ENCODE measurements at places on chromosomes 16 and 17. TPM values are rescaled to one million over a fixed set of nuclear protein-coding genes. Genes with fewer than 3 reads are reported as not detected.

- no peak for DNase-seq
- H3K36me3 ChIP-seq = no peaks in the 10 kb centered on the region
- no peak overlapping the region for H3K27ac ChIP-seq
- no peaks in the 10 kb centered on the region for H3K27me3 ChIP-seq
- H3K4me1 ChIP-seq = no peaks in the 10 kb centered on the region
- H3K4me3 ChIP-seq = no peak overlapping the region
Measured at GRCh38 chr17:11506635-11507034, 91.6 kb upstream of the DNAH9 start.

DNA sequence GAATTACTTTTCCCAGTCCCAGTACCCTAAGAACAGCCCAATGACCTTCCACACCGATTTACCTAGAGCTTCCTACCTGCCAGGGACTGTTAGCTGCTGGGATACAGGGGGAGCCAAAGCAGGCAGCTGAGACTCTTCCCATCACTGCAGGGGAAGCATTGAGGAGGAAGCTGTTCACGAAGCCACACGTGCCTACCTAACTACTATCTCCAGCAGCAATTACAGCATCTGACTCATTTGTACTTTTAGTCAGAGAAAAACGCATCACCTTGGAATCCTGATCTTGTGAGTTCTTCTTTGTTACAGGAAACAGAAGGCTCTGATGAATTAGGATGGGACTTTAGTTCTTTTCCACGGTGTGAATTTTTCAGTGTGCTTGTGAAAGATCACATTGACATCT is 113.7 kb upstream of the DHX40 start:
- no peak overlapping the region for H3K27ac ChIP-seq
- no peaks in the 10 kb centered on the region for H3K36me3 ChIP-seq
- no peaks in the 10 kb centered on the region for H3K4me1 ChIP-seq
- no peak overlapping the region for H3K4me3 ChIP-seq
- peak; percentile 71 for DNase-seq

GRCh38 chr17:17738901-17739300 is 57.6 kb downstream of the RAI1 start:
- H3K4me3 ChIP-seq = no peak overlapping the region
- H3K27me3 ChIP-seq = no peaks in the 10 kb centered on the region
- H3K36me3 ChIP-seq = no peaks in the 10 kb centered on the region
- no peak for DNase-seq
- H3K4me1 ChIP-seq = peaks cover 40% of the 10 kb centered on the region

GRCh38 chr17:14261406-14261805 is 24.7 kb upstream of the CDRT15 start:
- no peaks in the 10 kb centered on the region for H3K36me3 ChIP-seq
- no peak for DNase-seq
- H3K4me3 ChIP-seq = no peak overlapping the region
- no peaks in the 10 kb centered on the region for H3K27me3 ChIP-seq
- no peaks in the 10 kb centered on the region for H3K4me1 ChIP-seq

DNA sequence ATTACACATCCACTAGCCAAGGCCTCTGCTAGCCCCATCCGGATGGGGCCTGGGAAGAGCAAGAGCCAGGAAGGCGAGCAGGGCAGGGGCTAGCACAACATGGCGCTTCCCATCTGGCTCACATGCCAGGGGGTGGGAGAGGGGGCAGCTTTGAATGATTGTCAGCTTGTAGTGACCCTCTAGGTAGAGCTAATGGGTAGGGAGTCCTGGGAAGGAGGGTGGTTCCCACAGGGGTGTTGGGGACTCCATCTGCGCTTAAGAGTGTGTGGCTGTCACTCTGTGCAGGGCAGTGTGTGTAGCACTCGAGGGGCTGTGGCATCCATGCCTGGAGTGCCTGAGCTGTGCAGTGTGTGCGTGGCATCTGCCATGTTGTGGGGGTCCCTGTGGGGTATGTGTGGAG is 24.5 kb downstream of the ARHGAP23 start:
- H3K27me3 ChIP-seq = no peaks in the 10 kb centered on the region
- peak overlapping the region; percentile 98 for H3K27ac ChIP-seq

The KCTD11 gene
- 11.9 TPM for polyA plus RNA-seq

GRCh38 chr17:26775219-26775822 is 518.6 kb upstream of the WSB1 start:
- H3K27ac ChIP-seq = no peak overlapping the region
- H3K4me1 ChIP-seq = no peaks in the 10 kb centered on the region
- no peaks in the 10 kb centered on the region for H3K27me3 ChIP-seq
- no peak for DNase-seq
- H3K4me3 ChIP-seq = no peak overlapping the region

DNA sequence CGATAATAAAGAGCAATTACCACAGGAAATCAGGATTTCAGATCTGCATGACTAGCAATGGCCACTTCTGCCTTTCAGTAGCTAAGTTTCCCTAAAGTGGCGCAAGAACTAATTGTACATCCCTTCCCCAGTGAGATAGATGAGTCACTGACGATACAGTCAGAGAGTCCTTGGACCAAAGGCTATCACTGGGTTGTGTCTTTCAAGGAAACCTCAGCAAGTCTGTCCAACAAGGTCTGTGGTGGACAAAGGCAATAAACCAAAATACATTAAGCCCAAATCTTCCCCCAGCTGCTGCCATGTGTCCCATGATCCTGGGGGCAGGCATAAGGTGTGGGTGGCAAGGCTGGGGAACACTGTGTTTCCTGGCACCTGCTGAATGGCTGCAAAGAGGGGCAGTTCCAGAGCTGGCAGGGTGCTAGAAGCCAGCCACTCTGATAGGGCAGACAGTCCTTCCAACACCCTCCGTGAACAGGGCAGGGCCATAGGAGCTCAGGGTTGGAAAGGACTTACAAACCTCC is 20.5 kb upstream of the MTMR4 start:
- H3K27me3 ChIP-seq = peaks cover 10% of the 10 kb centered on the region
- H3K4me1 ChIP-seq = peaks cover 10% of the 10 kb centered on the region
- DNase-seq = peak; percentile 57
- no peaks in the 10 kb centered on the region for H3K36me3 ChIP-seq

The GNAO1 gene
- polyA plus RNA-seq = 0.14 TPM

DNA sequence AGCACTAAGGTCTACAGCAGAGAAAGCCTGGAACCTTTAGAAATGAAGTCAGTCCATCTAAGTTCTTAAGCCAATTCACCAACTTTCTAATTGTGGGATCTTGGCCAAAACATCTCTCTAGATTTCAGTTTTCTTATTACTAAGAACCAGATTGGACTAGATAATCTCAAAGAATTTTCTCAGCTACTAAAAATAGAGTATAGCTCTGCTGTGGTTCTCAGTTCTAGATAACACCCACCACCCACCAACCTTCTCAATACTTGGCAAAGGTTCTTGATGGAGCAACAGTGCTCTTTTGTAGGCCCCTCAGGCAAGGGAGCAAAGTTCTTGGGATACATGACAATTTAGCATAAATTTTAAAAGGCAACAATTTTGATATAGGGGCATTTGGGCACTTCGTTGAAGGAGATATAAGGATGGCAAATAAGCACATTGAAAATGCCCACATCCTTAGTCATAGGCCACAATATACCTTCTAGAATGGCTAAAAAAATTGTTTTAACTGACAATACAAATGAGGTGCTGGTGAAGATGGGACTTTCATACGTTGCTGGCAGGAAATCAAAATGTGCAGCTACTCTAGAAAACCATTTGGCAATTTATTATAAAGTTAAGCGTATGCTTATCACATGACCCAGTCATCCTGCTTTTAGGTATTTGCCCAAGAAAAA is 74.4 kb upstream of the TMEM132E start:
- no peak overlapping the region for H3K27ac ChIP-seq
- H3K4me1 ChIP-seq = no peaks in the 10 kb centered on the region
- H3K27me3 ChIP-seq = no peaks in the 10 kb centered on the region
- H3K4me3 ChIP-seq = no peak overlapping the region
- no peaks in the 10 kb centered on the region for H3K36me3 ChIP-seq
- no peak for DNase-seq

The OR1E2 gene
- polyA plus RNA-seq = not detected

DNA sequence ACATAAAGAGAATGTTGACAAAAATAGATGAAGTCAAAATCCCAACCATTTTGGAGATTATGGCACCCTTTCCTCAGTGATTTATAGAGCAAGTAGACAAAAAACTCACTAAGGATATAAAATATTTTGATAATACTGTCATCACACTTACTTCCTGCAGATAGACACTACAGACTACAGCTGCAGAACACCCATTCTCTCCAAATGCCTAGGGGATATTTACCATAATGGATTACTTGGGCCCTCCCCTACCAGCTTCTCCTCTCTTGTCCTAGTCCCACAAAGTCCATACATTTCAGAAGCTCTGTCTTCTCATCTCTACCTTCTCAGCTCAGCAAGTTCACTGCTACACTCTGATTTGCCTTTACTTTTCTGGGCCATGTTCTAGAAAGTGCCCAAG is 37.2 kb upstream of the CCNF start:
- H3K27ac ChIP-seq = no peak overlapping the region
- no peak for DNase-seq
- H3K36me3 ChIP-seq = no peaks in the 10 kb centered on the region
- peaks cover 6% of the 10 kb centered on the region for H3K27me3 ChIP-seq

GRCh38 chr17:75854881-75855309 is 240 bp downstream of the WBP2 start:
- DNase-seq = no peak
- H3K4me1 ChIP-seq = peaks cover 9% of the 10 kb centered on the region
- peaks cover under 1% of the 10 kb centered on the region for H3K36me3 ChIP-seq
- peak overlapping the region; percentile 74 for H3K27ac ChIP-seq
- H3K27me3 ChIP-seq = no peaks in the 10 kb centered on the region

GRCh38 chr17:58337210-58337599 is 8.6 kb upstream of the TSPOAP1 start:
- no peaks in the 10 kb centered on the region for H3K36me3 ChIP-seq
- no peaks in the 10 kb centered on the region for H3K27me3 ChIP-seq
- no peak for DNase-seq
- H3K4me3 ChIP-seq = no peak overlapping the region
- peaks cover 33% of the 10 kb centered on the region for H3K4me1 ChIP-seq

The RHBDL3 gene
- polyA plus RNA-seq = 0.36 TPM

The PIMREG gene
- polyA plus RNA-seq = 6.5 TPM

DNA sequence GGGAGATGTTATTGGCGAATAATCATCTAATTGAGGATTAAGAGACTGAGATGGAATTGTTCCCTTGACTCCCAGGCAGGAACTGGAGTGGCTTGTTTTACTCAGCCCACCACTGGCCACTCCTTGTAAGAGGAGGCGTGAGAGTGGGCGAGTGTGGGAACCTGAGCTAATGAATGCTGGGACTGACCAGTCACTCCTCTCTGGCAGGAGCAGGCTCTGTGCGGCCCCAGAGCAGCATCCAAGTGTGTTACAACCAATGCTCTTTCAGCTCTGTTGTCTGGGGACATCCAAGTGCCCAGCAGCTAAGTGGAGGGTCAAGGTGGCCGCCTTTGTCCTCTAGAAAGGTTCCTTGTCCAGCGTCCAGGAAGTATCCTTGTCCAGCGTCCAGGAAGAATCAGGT is 739.9 kb downstream of the CDH8 start:
- no peaks in the 10 kb centered on the region for H3K36me3 ChIP-seq
- no peak for DNase-seq
- no peaks in the 10 kb centered on the region for H3K4me1 ChIP-seq

- no peaks in the 10 kb centered on the region for H3K36me3 ChIP-seq
- H3K27me3 ChIP-seq = no peaks in the 10 kb centered on the region
- peak; percentile 92 for DNase-seq
- no peak overlapping the region for H3K4me3 ChIP-seq
- peak overlapping the region; percentile 77 for H3K27ac ChIP-seq
Measured at GRCh38 chr17:77365584-77366186, 224.9 kb downstream of the SEC14L1 start.

The GPR142 gene
- polyA plus RNA-seq = not detected

GRCh38 chr17:55426851-55427586 is 5.4 kb upstream of the MMD start:
- H3K4me1 ChIP-seq = peaks cover 6% of the 10 kb centered on the region
- no peak overlapping the region for H3K27ac ChIP-seq
- DNase-seq = no peak

- H3K27me3 ChIP-seq = peaks cover 2% of the 10 kb centered on the region
- H3K36me3 ChIP-seq = no peaks in the 10 kb centered on the region
- no peak overlapping the region for H3K27ac ChIP-seq
- peak; percentile 55 for DNase-seq
Measured at GRCh38 chr16:66159987-66160386, 206.5 kb upstream of the CDH5 start.

DNA sequence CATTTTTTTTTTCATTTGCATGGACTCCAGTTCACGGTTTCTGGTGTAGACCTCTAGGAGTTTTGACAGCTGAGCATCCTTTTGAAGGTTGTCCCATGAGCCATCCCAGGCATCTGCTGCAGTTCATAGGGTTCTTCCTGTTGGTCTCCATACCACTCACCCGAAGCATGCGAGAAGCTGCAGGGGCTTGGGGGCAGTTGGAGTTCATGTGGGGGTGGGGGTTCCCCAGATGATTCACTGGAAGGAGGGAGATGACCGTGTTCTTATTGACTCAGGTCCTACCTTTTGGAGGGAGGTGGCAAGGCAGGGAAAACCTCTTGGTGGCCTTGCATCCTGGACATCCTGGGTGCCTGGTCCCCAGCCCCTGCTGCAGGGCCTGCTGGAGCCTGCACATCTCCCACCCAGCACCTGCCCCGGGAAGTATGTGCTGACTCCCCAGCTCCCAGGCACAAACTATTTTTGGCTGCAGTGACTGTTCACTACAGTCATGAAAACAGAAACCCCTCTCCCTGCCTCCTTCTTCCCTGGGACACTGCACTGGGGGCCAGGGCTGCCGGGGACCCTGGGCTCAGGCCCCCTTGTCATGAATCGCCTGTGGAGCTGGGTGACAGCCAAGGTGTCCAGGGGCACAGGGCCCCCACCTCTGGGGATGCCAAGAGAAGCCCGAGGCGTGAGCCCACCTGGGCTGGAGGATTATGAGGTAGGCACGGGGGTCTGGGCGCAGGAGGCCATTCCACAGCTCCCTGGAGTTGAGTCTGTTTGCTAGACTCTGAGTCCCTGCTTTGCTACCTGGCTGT is 64.9 kb upstream of the LGALS9 start:
- no peaks in the 10 kb centered on the region for H3K27me3 ChIP-seq
- no peaks in the 10 kb centered on the region for H3K4me1 ChIP-seq
- no peak overlapping the region for H3K27ac ChIP-seq
- no peak overlapping the region for H3K4me3 ChIP-seq
- peak; percentile 75 for DNase-seq

DNA sequence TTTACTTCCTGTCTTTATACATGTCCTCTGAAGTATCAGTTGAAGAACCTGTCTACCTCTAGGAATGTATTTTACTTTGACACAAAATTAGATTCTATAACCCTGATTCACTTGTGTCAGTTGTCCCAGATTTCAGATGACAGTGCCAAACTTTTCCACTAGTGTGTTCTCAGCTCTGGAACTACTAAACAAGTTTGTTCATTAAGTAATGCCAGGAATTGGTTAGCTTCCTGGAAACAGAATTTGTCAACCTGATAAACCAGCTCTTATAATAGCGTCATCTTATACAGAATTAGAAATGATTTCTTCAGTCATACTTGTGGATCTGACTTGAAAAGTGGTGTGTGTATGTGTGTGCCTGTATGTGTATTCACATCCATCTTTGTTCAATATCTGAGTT is 7.4 kb downstream of the MAP3K3 start:
- H3K36me3 ChIP-seq = no peaks in the 10 kb centered on the region
- H3K27ac ChIP-seq = no peak overlapping the region
- H3K4me3 ChIP-seq = no peak overlapping the region
- no peak for DNase-seq
- H3K4me1 ChIP-seq = no peaks in the 10 kb centered on the region
- no peaks in the 10 kb centered on the region for H3K27me3 ChIP-seq

The NACA2 gene
- polyA plus RNA-seq = not detected
